Glutamatergic neuron (in vitro differentiated cells): ENCODE measurements at places on chromosomes 7 and 10.
A peak's percentile ranks its signal among the peaks of the same experiment; 100 is the strongest.

- no peak for DNase-seq
Observed at GRCh38 chr10:98351831-98352402, 63.1 kb downstream of the PYROXD2 start.

DNA sequence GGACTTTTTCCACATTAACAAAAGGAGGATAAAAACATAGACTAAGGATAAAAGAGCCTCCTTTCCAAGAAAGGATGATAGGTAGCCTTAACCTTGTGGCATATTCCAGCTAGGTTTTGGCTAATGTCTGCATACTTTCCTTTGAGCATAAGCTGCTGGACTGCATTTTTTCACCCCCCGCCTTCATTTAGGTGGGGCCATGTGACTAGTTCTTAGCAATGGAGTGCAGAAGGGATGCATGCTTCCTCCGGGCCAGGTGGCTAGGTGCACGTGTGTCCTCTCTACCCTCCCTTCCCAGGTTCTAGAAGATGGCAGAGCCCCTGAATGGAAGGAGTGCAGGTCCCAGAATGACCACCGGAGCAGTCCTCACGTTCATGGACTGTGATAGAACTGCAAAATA lies 59.8 kb downstream of the BPGM start:
- DNase-seq, result no peak

DNA sequence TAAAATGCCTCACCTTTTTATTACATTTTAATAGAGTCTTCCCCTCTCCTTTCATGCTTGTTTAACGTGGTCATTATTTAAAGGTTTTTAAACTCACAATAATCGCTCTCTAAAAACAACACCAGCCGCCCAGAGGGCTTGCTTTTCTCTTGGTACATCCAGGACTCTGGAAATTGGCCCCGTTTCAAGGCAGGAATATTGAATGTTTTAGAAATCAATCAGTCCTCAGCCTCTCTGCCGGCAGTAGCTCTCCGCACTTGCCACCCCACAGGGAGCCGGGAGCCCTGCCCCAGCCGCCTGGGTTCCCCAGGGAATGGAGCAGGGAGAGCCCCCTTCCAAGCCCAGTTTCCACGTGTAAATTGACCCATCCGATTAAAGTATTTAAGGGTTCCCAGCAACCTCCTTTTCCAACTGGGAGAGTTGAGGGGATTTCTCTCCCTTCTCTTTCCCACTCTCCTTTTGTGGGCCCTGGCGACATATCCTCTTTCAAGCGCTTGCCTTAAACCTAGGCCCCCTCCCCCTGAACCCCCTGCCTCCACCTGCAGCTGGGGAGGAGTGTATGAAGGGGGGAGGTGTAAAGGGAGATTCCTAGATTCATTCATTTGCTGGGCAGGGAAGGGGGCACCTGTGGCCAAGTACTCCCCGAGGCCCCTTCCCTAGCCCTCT lies 1.9 kb downstream of the FGF8 start:
- DNase-seq, result no peak

DNA sequence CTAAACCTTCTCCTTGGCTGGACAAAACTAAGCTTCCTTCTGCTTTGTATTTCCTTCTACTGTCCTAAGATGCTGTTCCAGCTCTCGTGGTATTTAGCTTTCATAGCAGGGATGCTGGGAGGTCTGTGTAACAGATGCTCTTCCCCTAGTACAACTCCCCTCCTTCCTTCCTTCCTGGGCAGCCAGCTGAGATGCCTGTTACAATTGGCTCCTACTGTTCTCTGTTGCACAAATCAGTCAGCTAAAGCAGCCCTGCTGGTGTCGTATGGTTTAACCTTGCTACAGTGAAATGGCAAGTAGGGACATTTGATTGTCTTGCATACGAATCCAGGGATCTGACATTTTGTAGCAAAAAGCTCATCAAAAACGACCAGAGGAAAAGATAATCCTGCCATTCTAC lies 143.8 kb downstream of the ARHGAP21 start:
- DNase-seq, result no peak

GRCh38 chr10:11548768-11549099 lies 62.7 kb downstream of the USP6NL start:
- DNase-seq, result no peak

GRCh38 chr7:42338231-42338915 lies 101.4 kb upstream of the GLI3 start:
- DNase-seq, result no peak

GRCh38 chr10:102504179-102504975 lies 605 bp downstream of the SUFU start:
- peak; percentile 59 for DNase-seq

DNA sequence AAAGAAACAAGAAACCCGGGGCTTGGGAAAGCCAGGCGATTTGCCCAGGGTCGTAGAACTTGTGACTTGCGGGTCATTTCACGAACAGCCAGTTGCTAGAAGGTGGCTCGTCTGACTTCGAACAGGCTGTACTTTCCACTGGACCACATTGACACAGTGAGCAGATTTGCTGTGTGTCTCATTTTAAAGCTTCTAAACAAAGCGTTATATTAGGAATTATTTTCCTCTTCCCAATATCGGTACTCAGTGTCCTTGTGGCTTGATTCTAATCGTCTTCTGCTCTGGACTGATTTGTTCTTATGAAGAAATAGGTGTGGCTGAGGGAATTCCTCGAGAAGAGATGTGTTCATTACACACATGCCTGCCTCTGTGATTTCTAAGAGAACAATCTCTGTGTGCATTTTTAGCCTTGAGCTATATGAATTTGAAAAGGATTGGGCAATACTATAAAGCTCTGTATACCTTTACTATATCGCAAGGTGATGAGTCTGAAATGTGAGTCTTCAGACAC lies 150.0 kb upstream of the PRR15 start:
- DNase-seq, result no peak

GRCh38 chr10:77989081-77989724 lies 40.1 kb downstream of the POLR3A start:
- DNase-seq, result no peak
